ENCODE measurements at places on chromosomes 13 and 19. TPM values are rescaled to one million over a fixed set of nuclear protein-coding genes. Genes with fewer than 3 reads are reported as not detected.

The CACNG7 gene
- total RNA-seq: 1.1 TPM

The KPNA3 gene
- total RNA-seq: 25.3 TPM

The TSSK6 gene
- total RNA-seq: 2.3 TPM

The N4BP2L1 gene
- 4.2 TPM for total RNA-seq

The SIGLEC12 gene
- not detected for total RNA-seq

The PRTN3 gene
- not detected for total RNA-seq

The RNF225 gene
- total RNA-seq: 0.13 TPM

The CYP2A6 gene
- total RNA-seq: not detected

The C13orf42 gene
- not detected for total RNA-seq

The PSG6 gene
- total RNA-seq: not detected

The PROSER1 gene
- total RNA-seq: 10.4 TPM

The ZNF524 gene
- 18.4 TPM for total RNA-seq

The ZNF468 gene
- total RNA-seq: 12.0 TPM

The UPF3A gene
- total RNA-seq: 22.9 TPM

The CCL25 gene
- total RNA-seq: not detected

The CACNA1A gene
- 0.25 TPM for total RNA-seq

The ZNF763 gene
- 0.89 TPM for total RNA-seq

The PTH2 gene
- not detected for total RNA-seq
